ENCODE measurements at places on chromosomes 6 and 20.

GRCh38 chr20:9331707-9332435 lies 182.5 kb upstream of the LAMP5 start:
- DNase-seq = no peak

DNA sequence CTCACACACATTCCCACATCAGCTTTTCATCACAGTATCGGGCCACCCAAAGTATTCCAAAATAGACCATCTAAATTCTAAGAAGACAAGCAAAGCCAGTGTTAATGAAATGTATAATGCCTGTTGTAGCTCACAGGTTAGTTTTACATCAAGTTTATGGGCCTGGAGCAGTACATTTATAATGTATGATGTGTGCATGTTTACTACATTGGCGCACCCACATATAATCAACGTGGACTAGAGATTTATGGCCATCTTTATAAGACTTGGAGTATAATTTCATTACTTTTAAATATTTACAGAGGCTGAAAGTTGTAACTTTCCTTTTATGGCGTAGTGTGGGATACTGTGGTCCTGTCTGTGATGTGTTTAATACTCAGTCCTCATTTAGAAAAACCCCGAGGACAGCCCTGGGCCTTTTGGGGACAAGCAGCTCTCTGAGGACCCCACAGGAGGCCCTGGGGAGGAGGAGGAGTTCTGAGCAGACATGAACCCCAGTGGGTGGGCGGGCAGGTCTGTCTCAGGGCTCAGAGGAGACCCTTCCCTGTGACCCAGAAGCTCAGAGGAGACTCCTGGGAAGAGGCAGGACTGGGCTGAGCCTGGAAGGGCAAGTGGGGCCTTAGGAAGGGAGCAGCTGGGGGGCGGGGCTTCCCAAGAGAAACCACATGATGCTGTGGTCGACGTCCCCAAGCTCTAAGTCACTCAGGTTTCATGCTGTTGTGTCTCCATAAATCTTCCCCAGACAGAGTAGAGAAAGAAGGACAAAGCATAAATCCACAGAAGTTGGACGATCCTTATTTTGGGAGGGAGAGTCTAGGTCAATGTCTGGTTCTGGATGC lies 232.1 kb downstream of the PREX1 start:
- DNase-seq = no peak

- DNase-seq = no peak
These were observed 67.8 kb downstream of the SYTL3 start for GRCh38 chr6:158717341-158718330.

GRCh38 chr6:166745801-166746668 lies 119.0 kb upstream of the RPS6KA2 start:
- no peak for DNase-seq

GRCh38 chr20:38216201-38216600 lies 44.3 kb downstream of the KIAA1755 start:
- DNase-seq = no peak

- no peak for DNase-seq
These were observed 144.4 kb upstream of the MAN1A1 start for GRCh38 chr6:119493980-119494379.

GRCh38 chr6:112180095-112180820 lies 74.1 kb downstream of the LAMA4 start:
- peak; percentile 89 for DNase-seq

DNA sequence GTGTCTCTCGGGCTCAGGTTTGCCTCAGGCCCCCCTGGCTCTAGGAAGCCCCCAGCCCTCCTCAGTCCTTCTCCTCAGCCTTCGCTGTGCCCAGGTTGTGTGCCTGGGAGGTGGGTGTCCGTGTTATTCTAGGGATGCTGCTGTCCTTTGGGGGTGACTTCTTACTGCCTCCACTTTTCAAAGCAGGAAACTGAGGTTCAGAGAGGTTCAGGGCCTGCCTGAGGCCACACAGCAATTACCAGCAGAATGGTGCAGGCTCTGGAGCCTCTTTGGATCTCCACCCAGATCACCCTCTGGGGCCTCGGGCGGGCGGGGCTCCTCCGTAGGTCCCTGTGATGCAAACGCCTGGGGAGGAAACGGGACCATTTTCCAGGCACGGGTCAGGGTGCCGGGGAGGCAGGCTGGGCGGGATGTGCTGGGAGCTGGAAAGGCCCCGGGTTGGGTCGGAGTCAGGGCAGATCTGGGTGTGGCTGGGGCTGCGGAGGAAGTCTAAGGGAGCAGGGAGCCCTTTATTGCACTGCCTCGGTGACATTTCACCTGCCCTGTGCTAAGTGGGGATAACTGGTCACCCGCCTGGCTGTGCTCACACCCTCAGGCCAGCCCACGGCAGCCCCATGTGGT lies 23.2 kb downstream of the GATA5 start:
- DNase-seq = no peak

DNA sequence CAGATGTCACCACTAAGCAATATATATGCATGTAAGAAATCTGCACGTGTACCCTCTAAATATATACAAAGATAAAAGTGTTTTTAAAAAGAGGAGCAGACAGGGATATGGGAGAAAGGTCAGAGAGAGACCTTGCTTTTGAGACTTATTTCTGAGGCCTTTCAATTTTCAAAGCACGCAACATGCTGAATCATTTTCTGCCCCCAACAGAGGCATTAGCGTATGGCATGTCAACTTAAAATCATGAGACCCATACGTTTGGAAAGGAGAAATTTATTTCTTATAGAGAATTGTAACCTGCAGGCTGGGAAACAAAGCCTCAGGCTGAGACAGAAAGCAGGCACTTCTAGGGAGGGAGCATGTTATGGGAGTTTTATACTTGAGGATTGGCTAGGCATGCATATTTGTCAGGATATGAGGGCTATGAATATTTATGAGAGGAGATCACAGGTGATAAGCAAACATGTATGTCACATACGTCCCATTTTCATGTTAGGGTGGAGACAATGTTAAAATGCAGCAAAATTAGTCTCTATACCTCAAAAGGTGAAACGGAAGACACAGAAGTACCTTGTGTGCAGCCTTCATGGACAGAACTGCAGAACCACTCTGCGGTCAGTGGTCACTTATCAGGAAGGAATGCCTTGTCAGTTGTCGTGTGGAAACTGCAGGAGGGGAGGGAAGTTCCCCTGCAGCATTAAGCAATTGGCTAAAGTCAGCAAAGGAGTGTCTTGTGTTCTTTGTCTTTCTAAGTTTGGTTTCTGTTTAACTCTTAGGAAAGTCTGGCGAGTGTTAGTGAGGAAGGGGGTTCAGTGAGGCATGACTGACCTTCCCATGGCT lies 6.3 kb upstream of the GABRR2 start:
- no peak for DNase-seq

DNA sequence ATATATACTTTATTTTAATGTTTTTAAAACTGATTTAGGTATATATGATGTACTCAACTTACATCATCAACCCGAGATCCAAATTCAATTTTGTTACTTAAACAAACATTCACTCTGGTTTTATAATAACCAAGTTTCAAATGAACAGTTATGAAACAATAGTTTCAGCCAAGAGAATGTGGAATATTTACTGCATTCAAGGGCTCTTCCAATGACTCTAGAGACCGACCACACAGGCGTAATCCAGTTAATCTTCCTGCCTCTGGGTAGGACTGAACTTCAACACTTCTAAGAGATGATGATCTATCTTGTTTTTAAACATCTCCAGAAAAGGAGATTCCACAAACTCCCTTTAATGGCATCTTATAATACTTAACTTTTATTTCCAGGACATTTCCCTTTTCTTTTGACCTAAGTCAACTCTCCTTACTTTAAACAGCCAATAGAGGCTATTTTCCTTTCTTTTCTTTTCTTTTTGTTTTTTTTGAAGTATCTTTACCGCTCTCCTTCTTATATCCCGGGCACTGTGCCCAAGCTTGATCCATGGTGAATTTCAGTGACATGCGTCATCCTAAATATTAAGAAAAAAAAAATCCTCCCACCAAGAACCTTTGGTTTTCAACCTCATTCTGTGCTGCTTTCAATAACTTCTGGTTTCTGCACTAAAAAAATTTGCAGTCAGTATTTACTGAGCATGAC lies 110.1 kb downstream of the KIF13A start:
- no peak for DNase-seq

GRCh38 chr20:19047951-19048296 lies 164.5 kb upstream of the SLC24A3 start:
- no peak for DNase-seq

GRCh38 chr20:40109136-40109535 lies 579.9 kb downstream of the MAFB start:
- DNase-seq = no peak

GRCh38 chr6:131400054-131400778 lies 172.8 kb upstream of the ARG1 start:
- DNase-seq = no peak

DNA sequence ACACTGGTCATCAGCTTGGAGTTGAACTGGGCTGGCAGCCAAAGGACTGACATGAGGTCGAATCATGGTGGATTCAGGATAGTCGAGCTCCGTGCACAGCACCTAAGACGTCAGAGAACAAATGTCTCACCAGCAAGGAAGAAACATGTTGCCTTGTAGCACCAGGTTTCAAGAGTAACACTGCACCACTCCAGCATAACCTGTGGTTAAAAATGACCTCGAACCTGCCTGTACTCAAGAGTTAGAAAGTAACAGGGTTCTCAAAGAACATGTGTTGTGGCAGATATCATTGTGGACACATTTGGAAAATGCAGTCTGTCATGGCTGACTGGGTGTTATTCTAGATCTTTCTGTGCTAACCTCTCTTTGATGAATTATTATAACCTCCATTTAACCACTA lies 511.6 kb downstream of the CDH26 start:
- DNase-seq = no peak
